ENCODE measurements at places on chromosomes 4 and X. TPM values are rescaled to one million over a fixed set of nuclear protein-coding genes. Genes with fewer than 3 reads are reported as not detected.

DNA sequence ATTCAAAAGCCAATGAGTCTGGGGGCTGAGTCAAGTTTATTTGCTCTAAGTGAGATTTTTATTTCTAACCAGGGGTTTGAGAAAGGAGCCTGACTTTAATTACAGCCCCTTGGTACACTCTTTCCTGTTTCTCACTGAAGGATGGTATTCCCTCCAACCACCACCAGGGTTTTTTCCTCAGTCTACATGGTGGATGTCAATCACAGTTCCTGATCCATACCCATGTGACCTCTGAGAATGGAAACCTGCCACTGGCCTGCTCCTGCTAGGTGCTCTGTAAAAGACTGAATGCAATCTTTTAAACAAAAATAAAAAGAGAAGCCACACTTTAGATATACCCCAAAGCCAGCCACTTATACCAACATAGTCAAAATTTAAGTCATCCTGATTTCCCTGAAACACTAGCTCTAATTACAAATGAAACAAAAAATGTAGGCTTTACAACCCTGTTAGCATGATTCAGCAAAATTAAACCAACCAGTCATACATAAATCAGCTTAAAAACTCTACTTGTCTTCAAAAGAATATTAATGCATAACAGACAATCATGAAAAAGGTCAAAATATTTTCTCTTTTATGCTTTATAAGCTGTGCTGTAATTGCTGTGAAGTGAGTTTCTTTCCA is 112.1 kb upstream of the NWD2 start:
- DNase-seq, result no peak

GRCh38 chr4:81870275-81870674 is 398.6 kb upstream of the RASGEF1B start:
- no peak for DNase-seq

GRCh38 chr4:108199881-108200280 is 31.1 kb upstream of the LEF1 start:
- DNase-seq, result no peak

The GCNA gene
- total RNA-seq, result 1.4 TPM

The CT83 gene
- not detected for total RNA-seq

The HPGD gene
- 163 TPM for total RNA-seq
